ENCODE measurements at places on chromosomes 11 and 22.
A peak's percentile ranks its signal among the peaks of the same experiment; 100 is the strongest.

DNA sequence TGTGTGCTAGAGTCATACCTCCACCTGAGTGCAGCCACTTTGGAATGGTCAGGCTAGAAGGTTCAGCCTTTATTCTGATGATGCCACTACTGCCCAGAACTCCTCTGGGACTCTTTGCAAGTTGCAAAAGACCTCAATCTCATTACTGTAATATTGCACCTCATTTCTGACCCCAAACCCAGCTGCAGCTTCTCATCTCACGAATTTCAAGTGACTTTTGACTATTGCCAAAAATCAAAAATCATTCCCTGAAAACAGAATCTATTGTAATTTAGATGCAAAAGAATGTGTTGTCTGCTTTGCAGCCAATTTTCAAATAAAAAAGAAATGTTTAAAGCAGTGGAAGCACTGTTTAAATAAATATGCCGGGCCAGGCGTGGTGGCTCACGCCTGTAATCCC, 25.2 kb downstream of the GVQW3 start:
- H3K27me3 ChIP-seq: peaks cover 9% of the 10 kb centered on the region
- H3K36me3 ChIP-seq: no peaks in the 10 kb centered on the region
- H3K4me1 ChIP-seq: no peaks in the 10 kb centered on the region

GRCh38 chr11:134514354-134514951, 102.4 kb upstream of the B3GAT1 start:
- no peak for DNase-seq
- H3K4me3 ChIP-seq: no peak overlapping the region
- H3K27me3 ChIP-seq: no peaks in the 10 kb centered on the region
- no peaks in the 10 kb centered on the region for H3K4me1 ChIP-seq
- no peaks in the 10 kb centered on the region for H3K36me3 ChIP-seq

- H3K4me1 ChIP-seq: peaks cover 8% of the 10 kb centered on the region
- peaks cover 64% of the 10 kb centered on the region for H3K27me3 ChIP-seq
- no peaks in the 10 kb centered on the region for H3K36me3 ChIP-seq
- no peak overlapping the region for H3K27ac ChIP-seq
- peak; percentile 47 for DNase-seq
Observed at GRCh38 chr22:45974498-45974897, 2.5 kb downstream of the WNT7B start.

DNA sequence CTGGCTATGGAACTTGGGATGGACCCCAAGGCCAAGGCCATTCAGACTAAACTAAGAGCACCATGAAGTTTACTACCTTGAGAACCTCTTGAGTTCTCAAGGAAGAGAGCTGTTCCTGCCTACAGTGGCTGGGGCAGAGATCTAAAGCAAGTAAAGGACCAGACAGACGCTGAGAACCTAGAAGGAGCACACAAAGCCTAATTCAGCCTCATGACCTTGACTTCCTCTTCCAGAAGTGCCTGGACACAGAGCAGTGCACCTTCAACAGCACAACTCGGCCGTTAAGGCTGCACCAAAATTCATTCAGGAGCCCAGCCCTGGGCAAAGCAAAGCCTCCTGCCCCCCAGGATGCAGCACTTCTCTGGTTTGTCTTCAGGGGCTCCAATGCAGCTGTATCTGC, 82.9 kb upstream of the AKIP1 start:
- no peak for DNase-seq
- H3K4me1 ChIP-seq: peaks cover 34% of the 10 kb centered on the region
- no peaks in the 10 kb centered on the region for H3K36me3 ChIP-seq
- H3K27me3 ChIP-seq: no peaks in the 10 kb centered on the region
- H3K4me3 ChIP-seq: no peak overlapping the region

DNA sequence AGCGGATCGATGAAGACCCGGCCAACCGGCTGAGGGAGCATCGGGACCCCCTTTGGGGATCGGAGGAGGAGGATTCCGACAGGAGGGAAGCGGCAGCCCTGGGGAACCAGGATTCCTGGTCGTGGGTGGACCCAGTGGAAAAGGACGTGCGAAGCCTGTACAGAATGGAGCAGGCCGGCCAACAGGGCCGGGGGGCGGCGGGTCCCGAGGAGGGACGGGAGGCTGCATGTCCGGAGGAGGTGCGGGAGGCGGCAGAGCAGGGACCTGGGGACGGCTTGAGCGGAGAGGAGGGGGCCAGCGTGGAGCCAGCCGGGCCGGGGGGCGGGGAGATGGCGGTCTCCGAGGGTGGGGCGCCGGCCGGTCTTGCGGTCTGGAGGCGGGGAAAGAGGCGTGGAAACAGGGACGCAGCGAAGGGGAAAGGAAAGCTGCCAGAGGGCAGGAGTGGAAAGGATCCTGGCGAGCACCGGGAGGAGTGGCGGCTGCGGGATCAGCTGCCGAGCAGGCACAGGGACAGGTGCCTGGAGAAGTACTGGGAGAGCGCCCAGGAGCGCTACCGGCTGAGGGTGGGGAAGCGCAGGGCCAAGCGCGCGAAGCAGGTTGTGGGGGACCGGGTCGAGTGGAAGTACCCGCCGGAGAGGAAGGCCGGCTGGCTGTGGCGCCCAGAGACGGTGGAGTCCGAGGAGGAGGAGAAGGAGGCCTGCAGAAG, at the start of gene ANO5:
Gene ANO5, plus strand, starts transcription at position 444 of the 706 bp plus-strand sequence. CDS start 408 bp downstream, outside the sequence.
- DNase-seq: peak; percentile 72
- H3K27ac ChIP-seq: no peak within 1 kb of the TSS
- H3K4me1 ChIP-seq: no peaks in the 10 kb centered on the region
- H3K27me3 ChIP-seq: peaks cover 7% of the 10 kb centered on the region
- H3K36me3 ChIP-seq: no peaks in the 10 kb centered on the region

- H3K4me3 ChIP-seq: no peak overlapping the region
- H3K36me3 ChIP-seq: peaks cover 21% of the 10 kb centered on the region
- H3K27ac ChIP-seq: peak overlapping the region; percentile 1
- peaks cover 41% of the 10 kb centered on the region for H3K4me1 ChIP-seq
- H3K27me3 ChIP-seq: no peaks in the 10 kb centered on the region
- peak; percentile 80 for DNase-seq
Observed at GRCh38 chr11:78564490-78565467, 9.9 kb downstream of the NARS2 start.

- H3K27me3 ChIP-seq: no peaks in the 10 kb centered on the region
- peaks cover 76% of the 10 kb centered on the region for H3K4me1 ChIP-seq
- peaks cover 32% of the 10 kb centered on the region for H3K36me3 ChIP-seq
Observed at GRCh38 chr11:128515086-128515485, 72.3 kb downstream of the ETS1 start.

DNA sequence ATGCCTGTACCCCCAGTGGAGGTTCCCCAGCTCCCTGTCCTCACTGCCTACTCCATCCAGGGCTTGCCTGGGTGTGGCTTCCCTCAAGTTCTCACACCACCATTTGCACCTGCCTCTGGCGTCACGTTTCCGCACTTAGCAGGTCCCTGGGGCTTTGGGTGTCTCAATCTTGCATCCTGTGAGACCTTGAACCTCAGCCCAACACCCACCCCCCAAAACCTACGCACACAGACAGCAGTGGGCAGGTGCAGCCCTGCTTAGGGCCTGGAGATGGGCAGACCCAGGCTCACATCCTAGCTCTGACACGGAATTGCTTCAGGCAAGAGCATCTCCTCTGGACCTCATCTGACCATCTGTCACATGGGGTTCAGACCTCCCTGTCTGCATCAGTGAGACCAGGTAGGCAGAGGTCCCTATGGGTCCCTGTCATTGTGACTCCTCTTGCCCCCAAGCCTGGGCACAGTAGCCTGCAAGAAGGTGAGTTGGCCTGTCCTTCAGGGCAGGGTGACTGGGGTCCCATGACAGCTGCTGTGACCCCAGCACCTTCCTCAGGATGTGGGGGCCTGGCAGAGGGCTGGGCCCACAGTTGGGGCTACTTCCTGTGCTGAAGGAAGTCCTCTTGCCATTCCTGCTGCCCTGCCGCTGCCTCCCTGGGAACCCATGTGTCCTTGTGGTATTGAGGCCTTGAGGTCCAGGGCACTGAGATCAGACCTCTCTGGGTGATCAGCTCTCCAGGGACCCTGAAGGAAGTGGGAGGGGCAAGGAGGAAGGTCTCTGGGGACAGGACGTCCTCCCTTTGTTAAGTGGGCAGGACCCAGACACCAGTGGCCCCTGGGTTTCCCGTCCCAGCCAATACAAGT, 2.0 kb downstream of the SIPA1 start:
- no peaks in the 10 kb centered on the region for H3K27me3 ChIP-seq
- DNase-seq: peak; percentile 83
- H3K4me3 ChIP-seq: no peak overlapping the region
- H3K36me3 ChIP-seq: peaks cover 27% of the 10 kb centered on the region
- H3K27ac ChIP-seq: no peak overlapping the region
- H3K4me1 ChIP-seq: peaks cover 15% of the 10 kb centered on the region

- H3K27ac ChIP-seq: peak overlapping the region; percentile 79
- no peaks in the 10 kb centered on the region for H3K27me3 ChIP-seq
- H3K4me1 ChIP-seq: peaks cover 17% of the 10 kb centered on the region
Observed at GRCh38 chr11:8098879-8099278, 17.9 kb downstream of the TUB start.

- no peaks in the 10 kb centered on the region for H3K36me3 ChIP-seq
- no peak overlapping the region for H3K27ac ChIP-seq
- H3K27me3 ChIP-seq: no peaks in the 10 kb centered on the region
- no peak for DNase-seq
- H3K4me1 ChIP-seq: no peaks in the 10 kb centered on the region
- no peak overlapping the region for H3K4me3 ChIP-seq
Observed at GRCh38 chr11:30143098-30143705, 87.6 kb upstream of the FSHB start.

DNA sequence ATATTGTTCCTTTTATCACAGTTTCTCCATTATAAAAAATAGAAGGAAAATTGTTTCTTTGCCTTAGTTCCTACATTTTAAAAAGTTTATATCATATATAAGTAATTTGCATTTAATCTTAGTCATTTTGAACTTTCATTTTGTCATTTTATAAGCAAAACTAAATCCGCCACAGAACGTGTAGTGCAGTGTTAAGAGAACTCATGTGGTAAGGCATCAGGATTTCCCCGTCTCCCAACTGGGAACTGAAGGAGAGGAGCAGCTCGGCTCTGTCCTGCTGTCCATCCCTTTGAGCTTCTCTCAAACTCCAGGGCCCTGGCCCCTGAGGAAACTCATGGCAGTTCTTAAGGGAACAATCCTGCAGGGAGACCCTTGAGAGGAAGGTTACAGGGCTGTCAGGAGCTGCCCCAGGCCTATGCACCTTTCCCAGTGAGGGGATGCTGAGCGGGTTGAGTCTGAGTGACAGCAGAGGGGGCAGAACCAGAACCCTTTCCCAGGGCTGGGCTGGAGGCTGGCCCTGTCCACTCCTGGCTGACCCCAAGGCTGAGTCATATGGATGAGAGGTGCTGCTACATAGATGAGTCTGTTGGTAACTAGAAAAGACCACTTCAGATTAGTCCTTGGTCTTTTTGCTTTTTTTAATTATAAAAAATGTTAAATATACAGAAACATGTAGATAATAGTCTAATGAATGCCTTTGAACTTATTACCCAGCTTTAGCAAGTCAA, 333.1 kb downstream of the TBC1D22A start:
- no peak for DNase-seq
- H3K27ac ChIP-seq: no peak overlapping the region
- no peaks in the 10 kb centered on the region for H3K36me3 ChIP-seq
- H3K4me1 ChIP-seq: peaks cover 28% of the 10 kb centered on the region
- no peaks in the 10 kb centered on the region for H3K27me3 ChIP-seq
- H3K4me3 ChIP-seq: no peak overlapping the region

DNA sequence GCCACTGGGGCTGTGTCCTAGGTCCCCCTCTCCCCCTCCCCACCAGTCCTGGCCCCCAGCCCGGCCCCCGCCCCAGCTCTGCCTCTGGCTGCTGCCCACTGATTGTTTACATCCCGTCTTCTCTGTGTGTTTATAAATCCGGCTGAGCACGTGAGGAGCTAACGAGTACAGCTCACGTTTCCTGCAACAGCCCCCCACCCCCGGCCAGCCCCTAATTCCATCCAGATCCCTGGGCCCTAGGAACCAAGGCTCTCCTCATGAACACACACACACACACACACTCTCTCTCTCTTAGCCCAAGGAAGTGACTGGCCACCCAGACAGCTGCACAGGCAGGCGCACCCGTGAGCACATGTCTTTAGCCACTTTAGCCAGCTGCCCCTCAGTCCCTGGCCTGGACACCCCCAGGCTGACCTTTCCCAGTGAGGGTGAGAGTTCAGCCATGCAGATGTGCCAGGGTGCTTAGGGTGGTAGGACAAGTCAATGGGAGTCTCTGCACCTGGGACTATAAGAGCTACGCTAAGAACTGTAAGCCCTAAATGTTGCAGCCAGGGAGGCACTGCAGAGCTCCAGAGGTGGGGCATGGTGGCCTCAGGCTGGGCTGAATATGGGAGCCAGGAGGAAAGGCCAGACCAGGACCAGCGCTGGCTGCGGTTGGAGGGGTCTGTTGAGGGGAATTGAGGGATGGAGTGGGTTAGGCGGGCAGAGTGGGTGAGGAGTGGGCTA, 2.9 kb downstream of the CLCF1 start:
- peak; percentile 94 for DNase-seq
- no peaks in the 10 kb centered on the region for H3K27me3 ChIP-seq
- H3K4me1 ChIP-seq: peaks cover 68% of the 10 kb centered on the region
- peak overlapping the region; percentile 76 for H3K27ac ChIP-seq
- H3K36me3 ChIP-seq: peaks cover 5% of the 10 kb centered on the region
- H3K4me3 ChIP-seq: peak overlapping the region; percentile 85

GRCh38 chr11:19985111-19985510, 175.2 kb downstream of the DBX1 start:
- H3K4me1 ChIP-seq: peaks cover 40% of the 10 kb centered on the region
- H3K27ac ChIP-seq: peak overlapping the region; percentile 11
- H3K27me3 ChIP-seq: no peaks in the 10 kb centered on the region
- DNase-seq: peak; percentile 25

GRCh38 chr22:49382451-49382735, 445.3 kb downstream of the BRD1 start:
- no peak overlapping the region for H3K4me3 ChIP-seq
- no peaks in the 10 kb centered on the region for H3K27me3 ChIP-seq
- no peak for DNase-seq
- H3K36me3 ChIP-seq: no peaks in the 10 kb centered on the region
- no peaks in the 10 kb centered on the region for H3K4me1 ChIP-seq
- no peak overlapping the region for H3K27ac ChIP-seq

GRCh38 chr11:132312161-132312560, 941.7 kb downstream of the NTM start:
- no peak overlapping the region for H3K4me3 ChIP-seq
- DNase-seq: peak; percentile 43
- no peaks in the 10 kb centered on the region for H3K36me3 ChIP-seq
- H3K27ac ChIP-seq: no peak overlapping the region
- H3K4me1 ChIP-seq: peaks cover 9% of the 10 kb centered on the region

DNA sequence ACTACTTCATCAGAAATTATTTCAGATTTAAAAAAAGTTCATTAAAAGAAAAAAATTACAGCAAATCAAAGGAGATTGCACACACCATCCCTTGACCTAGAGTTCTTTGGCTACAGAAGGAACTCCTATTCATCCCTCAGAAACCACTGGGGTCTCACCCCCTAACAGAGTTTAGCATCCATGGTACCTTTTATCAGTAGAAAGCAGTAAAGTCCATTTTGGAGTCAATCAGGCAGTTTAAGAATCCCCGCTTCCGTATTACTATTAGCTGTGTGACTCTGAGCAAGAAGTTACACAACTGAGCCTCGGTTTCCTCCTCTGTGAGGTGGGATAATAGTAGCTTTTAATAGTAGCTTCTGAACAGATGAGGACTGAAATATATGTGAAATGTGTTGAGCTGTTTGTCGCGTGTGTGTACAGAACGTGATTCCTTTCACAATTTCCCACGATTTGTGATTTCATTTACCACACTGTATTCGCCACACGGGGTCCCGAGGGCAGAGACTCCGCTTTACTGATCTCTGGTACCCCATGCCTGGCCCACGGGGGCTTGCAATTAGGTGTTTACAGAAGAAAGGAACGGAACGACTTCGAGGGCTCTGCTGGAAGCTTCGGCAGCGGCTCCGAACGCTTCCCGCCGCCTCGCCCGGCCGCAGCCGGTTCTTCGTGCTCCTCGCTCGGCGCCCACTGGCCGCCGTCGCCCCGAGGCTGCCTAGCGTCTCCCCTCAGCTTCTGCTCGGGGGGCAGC, 72.5 kb upstream of the ZBED5 start:
- DNase-seq: peak; percentile 83
- H3K4me1 ChIP-seq: peaks cover 25% of the 10 kb centered on the region
- H3K27ac ChIP-seq: peak overlapping the region; percentile 86
- peak overlapping the region; percentile 77 for H3K4me3 ChIP-seq
- no peaks in the 10 kb centered on the region for H3K36me3 ChIP-seq
